ENCODE measurements at places on chromosomes 2 and 18.

DNA sequence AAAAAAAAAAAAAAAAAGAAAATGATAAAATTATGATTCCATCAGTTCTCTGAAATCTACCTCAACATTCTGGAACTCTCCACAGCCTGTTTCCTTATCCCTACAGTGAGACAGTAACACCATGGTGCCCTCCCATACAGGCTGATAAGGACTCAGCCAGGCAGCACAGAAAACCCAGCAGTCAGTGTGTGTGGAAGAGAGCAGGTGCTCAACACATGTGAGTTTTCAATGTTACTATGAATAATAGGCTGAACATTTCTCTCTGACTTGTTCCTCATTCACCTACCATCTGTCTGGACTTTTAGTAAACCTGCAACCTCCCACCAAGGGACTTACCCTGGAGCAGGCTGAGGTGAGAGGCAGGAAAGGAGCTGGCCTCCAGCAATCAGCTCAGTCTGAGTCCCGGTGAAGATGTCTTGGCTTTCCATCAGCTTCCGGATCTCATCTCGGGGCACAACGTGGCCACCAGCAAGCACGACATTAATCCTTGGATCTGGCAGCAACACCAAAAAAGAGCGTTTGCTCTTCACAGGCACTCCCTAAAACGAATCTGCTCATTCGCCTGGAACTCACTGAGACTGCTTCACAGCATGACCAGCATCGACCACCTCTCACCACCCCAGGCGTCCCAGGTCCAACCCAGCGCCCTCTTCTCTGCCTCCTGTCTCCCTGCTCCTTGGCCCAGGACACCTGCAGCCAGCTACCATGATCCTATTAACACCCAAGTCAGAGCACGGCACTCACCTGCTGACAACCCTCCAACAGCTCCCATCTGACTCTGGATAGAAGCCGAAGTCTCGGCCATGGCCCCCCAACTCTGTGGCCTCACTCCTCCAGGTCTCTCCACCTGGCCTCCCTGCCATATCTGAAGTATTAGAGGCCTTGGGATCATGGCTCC is 16.5 kb downstream of the PASK start:
- no peak for DNase-seq

DNA sequence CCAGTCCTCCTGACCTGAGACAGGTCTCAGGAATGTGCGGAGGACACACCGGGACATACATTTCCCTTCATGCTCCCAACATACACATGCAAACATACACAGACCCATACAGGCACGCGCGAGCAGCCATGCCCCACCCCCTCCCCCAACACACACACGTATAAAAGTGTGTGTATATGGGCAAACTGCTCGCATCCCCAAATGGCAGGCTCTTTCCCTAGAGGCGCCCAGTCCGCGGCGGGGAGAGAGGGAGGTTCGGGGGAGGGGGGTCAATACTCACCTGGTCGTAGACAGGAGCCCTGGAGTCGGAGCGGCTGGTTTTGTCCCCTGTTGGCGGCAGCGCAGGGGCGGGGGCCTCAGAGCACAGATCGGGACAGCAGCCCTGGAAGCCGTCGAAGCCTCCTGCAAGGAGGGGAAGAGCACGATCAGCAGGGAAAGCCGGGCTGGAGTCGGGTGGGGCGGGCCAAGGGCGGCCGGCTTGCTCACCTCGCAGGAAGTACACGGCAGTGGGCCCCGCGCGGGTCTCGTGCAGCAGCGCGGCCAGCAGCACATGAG is 682 bp downstream of the DUSP2 start:
- peak; percentile 10 for DNase-seq

DNA sequence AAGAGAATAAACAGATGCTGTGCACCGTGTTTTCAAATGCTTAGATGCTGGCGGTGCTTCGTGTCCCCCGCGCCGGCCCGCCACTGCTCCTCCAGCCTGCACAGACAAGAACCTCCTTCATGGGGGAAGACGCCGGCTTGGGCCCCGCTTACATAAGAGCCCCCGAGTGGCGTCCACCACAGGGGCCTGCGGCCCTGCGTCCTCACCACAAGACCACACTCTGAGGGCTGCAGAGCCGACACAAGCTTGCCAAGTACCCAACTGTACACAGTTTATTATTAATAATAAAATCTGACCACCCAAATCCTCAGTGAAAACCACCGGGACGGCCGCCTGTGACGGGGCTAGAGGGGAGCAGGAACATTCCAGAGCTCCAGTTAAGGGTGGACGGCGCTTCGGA is 232.2 kb downstream of the HDAC4 start:
- DNase-seq, result no peak

- DNase-seq, result no peak
Observed at GRCh38 chr18:46693996-46694395, 37.0 kb upstream of the LOXHD1 start.

GRCh38 chr2:14677039-14677438 is 44.5 kb downstream of the LRATD1 start:
- no peak for DNase-seq
